ENCODE measurements at places on chromosomes 3 and 15.

DNA sequence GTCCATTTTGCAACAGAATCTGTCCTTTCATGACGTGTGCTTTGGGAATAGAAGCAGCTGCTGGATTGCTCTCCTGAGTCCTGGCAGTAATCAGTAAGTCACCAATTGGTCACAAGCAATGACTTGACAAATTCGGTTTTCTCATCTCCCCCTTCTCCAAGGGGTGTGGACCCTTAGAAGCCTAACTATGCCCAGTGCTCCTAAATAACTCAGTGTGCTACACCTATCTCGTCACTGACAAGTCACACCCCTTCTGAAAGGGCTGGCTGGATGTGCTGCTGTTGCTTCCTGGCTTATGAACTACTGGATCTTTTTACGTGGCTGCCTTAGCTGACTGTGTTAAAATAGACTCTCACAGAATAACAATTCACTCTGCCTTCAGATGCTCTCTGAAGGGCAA lies 1351.5 kb downstream of the ZPLD1 start:
- no peak for DNase-seq

DNA sequence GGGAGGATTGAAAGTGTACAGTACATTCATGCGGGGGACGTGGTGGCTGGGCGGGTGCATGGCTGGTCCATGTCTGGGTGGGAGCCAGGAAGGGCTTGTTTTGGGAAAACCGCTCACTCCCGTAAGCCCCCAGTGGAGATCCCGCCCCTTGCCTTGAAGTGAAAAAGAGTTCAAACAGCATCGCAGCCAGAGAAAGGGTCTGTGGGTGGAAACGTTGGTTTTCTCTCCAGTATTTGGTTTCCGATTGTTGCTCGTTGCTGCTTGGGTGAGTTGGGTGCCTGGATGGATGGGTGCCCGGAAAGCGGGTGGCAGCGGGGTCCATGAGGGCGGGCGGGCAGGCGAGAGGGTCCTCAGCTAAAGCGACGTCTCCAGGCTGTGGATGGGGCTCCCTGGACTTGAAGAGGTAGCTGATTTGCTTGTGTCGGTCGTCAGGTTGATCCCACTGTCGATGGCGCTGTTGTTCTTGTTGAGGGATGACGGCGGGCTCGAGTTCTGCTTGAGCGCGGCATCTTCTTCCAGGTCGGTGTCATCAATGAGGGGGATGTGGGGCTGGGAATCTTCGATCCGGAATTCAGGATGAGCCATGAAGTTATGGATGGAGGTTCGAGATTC lies 7.7 kb upstream of the SEC13 start:
- no peak for DNase-seq

DNA sequence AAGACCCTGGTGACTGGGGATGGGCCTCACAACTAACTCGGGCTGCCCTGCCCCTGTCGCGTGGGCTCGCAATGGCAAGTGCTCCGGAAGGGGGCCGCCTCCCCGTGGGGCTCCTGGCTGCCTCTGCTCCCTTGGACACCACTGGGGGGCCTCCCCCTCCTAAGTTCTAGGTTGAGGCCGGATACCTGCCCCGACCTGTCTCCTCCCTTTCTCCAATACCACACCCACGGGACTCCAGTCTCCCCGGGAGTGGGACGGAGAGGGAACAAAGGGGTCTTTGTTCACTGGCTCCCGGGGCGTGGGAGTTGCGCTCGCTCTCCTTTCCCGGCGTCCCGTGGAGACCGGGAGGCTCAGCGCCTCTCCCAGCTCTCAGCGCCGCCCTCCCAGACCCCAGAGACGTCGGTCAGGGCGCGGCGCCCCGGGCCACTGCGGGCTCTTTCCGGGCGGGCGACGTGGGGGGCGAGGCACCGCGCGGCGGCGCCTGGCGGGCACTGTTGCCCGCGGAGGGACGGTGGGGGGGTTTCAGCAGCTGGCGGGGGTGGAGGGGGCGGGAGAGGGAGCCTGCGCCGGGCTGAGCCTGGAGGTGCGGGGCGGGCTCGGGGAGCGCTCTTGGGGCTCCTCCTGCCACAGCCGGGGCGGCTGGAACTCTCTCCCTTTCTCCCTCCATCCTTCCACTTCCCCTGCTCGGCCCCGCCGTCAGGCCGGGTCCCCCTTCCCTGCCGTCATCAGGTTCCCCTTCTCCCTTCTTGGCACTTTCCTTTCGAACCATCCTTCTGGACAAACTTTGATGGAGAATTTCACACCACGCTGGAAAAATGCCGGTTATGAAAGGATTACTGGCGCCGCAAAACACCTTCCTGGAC lies at the start of gene KCNH8:
TSS of gene KCNH8 (plus strand) at position 606 of the 863 bp plus-strand sequence. CDS start at position 816, 210 bp downstream.
- no peak for DNase-seq

- no peak for DNase-seq
Measured at GRCh38 chr15:37037850-37038715, 62.3 kb downstream of the MEIS2 start.

DNA sequence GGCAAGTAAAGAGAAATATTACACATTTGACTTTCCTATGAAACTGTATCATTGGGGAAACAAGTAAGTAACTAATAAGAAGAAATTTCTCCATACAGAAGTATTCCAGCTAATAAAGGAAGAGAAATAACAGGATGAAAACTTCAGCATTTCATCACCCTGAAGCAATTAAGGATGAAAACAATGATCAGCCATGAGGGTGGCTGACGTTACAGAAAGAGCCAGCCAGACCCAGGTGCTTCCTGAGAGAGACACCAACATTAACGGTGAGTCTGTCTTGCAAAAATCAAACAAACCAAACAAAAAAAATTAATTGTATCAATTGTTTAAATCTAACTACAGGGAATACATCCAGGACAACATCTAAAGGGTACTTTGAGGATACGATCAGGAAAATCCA lies 190.0 kb downstream of the ARRDC4 start:
- no peak for DNase-seq

DNA sequence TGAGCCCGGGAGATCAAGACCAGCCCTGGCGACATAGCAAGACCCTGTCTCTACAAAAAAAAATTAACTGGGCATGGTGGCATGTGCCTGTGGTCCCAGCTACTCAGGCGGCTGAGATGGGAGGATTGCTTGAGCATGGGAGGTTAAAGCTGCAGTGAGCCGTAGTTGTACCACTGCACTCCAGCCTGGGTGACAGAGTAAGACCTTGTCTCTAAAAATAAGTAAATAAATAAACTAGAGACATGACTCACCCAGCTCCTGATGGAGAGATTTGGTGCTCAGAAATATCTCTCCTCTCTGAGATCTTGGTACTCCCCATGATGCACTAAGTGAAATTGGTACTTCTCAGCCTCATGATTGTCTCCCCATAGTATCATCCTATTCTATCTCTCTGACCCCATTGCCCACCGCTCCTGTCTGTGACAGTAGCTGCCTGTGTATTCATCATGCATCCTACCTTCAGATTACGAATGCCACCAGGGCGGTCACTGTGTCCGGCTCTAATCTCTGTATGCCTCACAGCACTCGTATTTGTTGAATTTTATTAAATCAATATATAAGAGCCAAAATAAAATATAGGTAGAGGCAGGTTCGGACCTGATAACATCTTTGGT lies 50.9 kb downstream of the ABHD2 start:
- no peak for DNase-seq

DNA sequence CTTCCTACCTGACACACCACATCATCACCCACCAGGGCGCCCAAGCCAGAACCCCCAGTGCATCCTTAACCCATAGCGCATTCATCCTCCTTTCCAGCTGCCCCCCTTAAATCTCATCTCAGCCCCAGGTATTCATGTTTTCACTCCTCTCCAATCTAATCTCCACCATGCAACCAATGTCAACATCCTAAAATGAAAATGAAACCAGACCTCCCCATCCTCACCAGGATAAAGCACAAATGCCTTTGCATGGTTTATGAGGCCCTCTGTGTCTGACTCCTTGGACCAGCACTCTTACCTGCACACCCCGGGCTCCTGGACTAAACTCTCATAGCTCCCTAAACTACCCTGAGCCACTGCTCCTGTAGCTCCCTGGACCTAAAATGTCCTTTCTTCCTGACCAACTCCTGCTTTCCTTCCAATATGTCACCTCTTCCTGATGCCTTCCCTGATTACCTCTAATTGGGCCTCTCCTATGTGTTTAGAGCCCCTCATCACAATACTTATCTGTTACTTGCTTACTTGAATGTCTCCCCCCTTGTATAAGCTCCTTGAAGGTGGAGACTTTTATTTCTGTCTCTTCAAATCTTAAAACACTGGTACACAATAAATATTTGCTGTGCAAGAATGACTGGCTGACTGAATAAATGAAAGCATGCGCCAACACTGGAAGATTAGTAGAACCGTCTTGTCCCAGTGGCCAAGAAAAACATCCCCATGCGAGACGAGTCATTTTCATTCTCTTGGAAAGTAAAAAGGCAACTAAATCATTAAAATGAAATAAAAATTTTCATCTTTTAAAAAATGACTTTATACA lies 142.5 kb downstream of the XXYLT1 start:
- DNase-seq: no peak

DNA sequence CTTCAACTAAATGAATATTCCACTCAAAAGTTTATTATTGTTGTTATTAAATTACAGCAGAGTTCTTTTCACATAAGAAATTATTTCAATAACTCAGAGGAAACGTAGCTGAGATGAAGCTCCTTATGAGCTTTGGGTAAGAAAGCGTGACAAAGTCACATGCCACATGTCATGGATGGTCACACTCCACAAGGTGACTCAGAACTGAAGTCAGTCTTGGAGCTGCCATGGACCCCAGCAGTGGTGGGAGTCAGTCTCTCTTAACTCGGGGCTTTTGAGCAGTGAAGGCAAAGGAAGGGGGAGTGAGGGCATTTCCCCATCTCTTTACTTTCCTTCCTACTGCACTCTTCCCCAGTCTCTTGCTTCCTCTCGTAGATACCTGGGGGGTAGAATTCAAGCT lies 87.5 kb upstream of the FAM3D start:
- no peak for DNase-seq

- no peak for DNase-seq
Measured at GRCh38 chr3:87228316-87228715, 1.2 kb downstream of the CHMP2B start.

GRCh38 chr15:69082021-69082502 lies 67.6 kb downstream of the NOX5 start:
- no peak for DNase-seq

GRCh38 chr3:100766069-100766468 lies 56.8 kb downstream of the TFG start:
- DNase-seq: no peak

- no peak for DNase-seq
Measured at GRCh38 chr3:53079791-53080555, 34.1 kb upstream of the SFMBT1 start.
